Activated T-helper 1 cell treated with anti-CD3 and anti-CD28 coated beads, Interleukin-12 subunit alpha, Interleukin-12 subunit beta, Interleukin-2, Interleukin-4 antibody, amounts not matched to agents 30 ng/mL and 10 ng/mL and 1 ng/mL, durations not matched to agents 14 hours and 24 hours and 36 hours (primary cell): ENCODE measurements at places on chromosomes 2 and 18. TPM values are rescaled to one million over a fixed set of nuclear protein-coding genes. Genes with fewer than 3 reads are reported as not detected.
A peak's percentile ranks its signal among the peaks of the same experiment; 100 is the strongest.

DNA sequence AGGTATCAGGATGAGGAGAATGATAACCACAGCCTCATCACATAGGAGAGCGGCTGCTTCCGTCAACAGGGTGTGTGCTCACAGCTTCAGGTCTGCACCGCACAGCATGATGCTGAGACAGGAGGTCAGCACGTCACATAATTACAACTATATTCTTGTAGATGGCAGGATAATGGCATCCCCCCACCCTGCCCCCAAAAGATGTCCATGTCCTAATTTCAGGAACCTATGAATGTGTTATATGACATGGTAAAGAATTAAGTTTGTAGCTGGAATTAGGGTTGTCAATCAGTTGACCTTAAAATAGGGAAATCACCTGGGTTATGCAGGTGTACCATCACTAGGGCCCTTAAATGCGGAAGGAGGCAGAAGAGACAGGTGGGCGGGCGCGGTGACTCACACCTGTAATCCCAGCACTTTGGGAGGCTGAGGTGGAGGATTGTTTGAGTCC is 73.9 kb downstream of the ARL4C start:
- peak overlapping the region; percentile 65 for H3K4me3 ChIP-seq
- peak; percentile 60 for DNase-seq
- peak overlapping the region; percentile 83 for H3K27ac ChIP-seq
- no peaks in the 10 kb centered on the region for H3K27me3 ChIP-seq
- peaks cover 59% of the 10 kb centered on the region for H3K4me1 ChIP-seq
- peaks cover 10% of the 10 kb centered on the region for H3K36me3 ChIP-seq

ABCB11 gene
- total RNA-seq: 0.02 TPM in 1 of 2 replicates, not detected in the other

DNA sequence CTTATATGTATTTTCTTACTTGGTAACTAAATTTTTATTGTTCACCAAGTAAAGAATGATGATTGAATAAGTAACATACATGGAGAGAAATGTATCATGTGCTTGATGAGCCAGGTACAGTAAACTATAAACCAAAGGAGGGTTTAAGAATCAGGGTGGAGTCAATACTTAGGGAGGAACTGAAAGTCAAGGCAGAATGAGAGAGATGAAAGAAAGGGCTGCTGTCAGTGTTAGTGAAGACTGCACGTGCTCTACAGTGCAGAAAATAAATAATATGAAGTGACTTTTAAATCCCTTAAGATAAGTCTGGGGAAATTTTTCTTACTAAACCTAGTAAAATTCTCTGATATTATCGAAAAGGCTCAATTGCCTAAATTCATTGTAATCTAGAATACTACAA is 986.0 kb downstream of the DSC3 start:
- H3K27me3 ChIP-seq: no peaks in the 10 kb centered on the region
- no peak overlapping the region for H3K27ac ChIP-seq
- H3K36me3 ChIP-seq: no peaks in the 10 kb centered on the region
- DNase-seq: no peak

CABLES1 gene
- 3.1 and 3.2 TPM in 2 replicates for total RNA-seq

DNA sequence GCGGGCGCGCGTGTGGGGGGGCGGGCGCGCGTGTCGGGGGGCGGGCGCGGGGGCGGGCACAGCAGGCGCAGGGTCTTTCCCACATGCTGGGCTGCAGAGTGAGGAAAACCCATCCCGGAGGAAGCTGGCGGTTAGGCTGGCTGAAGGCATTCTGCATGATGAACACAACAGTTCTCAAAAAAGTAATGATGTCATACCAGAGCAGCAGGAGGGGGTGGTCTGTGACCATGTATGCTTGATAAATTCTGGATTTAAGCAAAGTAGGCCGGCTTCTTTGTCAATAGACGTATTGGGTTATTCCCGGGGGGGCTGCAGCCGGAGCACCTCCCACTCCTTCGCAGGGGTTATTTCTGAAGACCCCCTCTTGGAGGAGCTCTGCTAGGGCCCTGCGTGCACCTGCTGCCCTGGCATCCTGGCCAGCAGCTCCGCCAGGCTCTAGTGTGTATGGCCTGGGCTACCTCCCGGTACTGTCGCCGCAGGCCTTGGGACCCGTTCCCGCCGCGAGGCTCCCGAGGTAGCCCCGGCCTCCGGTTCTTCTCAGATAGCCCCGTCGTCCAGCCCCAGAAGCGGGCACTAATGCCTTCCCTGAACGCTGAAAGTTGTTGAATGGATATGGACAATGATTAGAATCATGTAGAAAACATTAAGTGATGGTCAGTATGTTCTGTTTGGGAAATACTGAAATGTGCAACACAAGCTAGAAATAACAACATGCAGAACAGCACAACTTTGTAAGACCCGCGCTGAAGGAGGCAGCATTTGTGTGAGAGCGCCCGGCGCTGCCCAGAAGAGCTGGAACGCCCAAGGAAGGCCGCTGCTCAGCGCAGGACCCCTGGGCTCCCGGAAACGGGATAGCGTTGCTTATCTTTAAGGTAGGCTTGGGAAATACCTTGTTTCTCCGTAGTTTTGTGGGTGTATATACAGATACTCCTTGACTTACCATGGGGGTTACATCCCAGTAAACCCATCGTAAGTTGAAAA is 101.4 kb upstream of the RAB6C start:
- peak overlapping the region; percentile 56 for H3K4me3 ChIP-seq
- no peak for DNase-seq
- H3K36me3 ChIP-seq: no peaks in the 10 kb centered on the region
- H3K27ac ChIP-seq: no peak overlapping the region
- peaks cover 9% of the 10 kb centered on the region for H3K4me1 ChIP-seq
- peaks cover 4% of the 10 kb centered on the region for H3K27me3 ChIP-seq

DNA sequence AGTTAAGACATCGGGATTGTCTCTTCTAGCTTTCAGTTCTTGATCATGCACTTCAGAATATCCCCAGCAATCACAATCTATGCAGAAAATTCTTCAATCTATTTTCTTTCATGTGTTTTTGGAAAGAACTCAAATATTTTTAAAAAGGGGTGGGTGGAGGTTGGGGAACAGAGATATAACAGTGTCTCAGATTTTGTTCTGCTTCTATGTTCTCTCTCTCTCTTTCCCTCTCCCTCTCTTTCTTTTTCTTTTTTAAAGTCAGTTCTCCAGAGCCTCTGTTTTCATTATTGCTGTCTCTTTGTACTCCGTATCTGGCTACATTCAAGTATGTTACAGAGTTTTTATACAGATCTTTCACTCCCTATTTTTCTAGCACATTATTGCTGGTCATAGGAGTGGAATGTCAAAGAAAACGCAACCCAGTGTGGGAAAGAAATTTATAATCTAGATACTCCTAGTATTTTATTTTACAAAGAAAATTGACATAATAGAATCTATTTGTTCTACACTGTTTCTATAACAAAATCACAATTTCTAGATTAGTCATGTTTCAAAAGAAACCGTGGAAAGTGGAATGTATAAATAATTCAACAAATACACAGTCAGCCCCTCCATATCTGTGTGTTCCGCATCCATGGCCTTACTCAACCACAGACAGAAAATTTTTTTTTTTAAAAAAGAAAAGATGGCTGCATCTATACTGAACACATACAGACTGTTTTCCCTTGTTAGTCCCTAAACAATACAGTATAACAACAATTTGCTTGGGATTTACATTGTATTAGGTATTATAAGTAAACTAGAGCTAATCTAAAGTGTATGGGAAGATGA is 11.2 kb upstream of the NEMP2 start:
- no peak overlapping the region for H3K27ac ChIP-seq
- H3K4me3 ChIP-seq: no peak overlapping the region
- H3K27me3 ChIP-seq: no peaks in the 10 kb centered on the region

ARHGAP28 gene
- total RNA-seq: not detected in 2 replicates

DNA sequence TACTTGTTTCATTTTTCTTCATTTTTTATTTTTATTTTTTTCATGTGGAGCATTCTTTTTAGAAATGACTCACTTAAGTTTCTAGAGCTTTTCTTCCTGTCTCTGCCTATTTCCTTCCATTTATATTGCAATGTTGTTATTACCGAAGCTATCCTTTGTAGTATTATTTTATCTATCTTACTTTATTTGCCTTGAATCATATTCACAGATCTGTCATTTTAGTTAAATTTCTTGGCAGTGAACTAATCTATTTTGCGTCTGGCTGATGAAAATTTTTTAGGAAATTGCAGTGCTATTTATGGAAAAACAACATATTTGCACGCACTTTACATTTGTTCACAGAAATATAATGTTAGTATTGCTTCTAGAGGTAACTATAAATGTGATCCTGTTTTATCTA is 956.9 kb upstream of the SLC39A10 start:
- no peaks in the 10 kb centered on the region for H3K27me3 ChIP-seq
- H3K36me3 ChIP-seq: no peaks in the 10 kb centered on the region
- H3K4me1 ChIP-seq: no peaks in the 10 kb centered on the region
- no peak overlapping the region for H3K4me3 ChIP-seq
- DNase-seq: no peak

DNA sequence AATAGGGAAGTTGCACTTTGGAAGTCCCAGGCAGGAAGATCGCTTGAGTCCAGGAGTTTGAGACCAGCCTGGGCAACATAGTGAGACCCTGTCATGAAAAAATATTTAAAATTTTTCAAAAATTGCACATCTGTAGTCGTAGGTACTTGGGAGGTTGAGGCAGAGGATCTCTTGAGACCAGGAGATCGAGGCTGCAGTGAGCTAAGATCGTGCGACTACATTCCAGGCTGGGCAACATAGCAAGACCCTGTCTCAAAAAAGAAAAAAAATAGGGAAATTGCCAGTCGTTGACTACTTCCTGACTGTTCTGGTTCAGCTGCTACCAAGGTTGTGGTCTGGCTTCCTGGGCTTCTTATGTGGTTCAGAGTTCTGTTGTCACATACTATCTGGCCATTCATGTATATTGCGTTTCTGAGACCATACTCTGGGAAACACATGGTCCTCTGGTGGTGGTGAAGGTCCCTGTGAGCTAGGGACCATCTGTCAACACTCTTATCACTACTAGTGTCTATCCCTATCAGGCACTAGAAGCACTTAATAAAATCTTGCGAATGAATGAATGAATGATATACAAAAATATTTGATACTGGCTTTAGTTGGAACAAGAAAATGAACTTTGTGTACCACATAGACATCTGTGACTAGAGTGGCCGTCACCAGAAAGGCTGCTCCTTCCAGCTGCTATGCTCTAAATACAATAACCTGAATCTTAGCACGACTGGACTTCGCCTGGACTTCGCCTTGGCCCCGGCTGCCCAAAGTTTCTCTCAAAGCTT is 861 bp upstream of the KLHL23 start:
- no peak overlapping the region for H3K27ac ChIP-seq
- no peaks in the 10 kb centered on the region for H3K36me3 ChIP-seq
- DNase-seq: no peak
- peaks cover 31% of the 10 kb centered on the region for H3K4me1 ChIP-seq
- H3K27me3 ChIP-seq: peaks cover 39% of the 10 kb centered on the region
- peak overlapping the region; percentile 85 for H3K4me3 ChIP-seq

- peaks cover 8% of the 10 kb centered on the region for H3K4me1 ChIP-seq
- no peak overlapping the region for H3K27ac ChIP-seq
- no peaks in the 10 kb centered on the region for H3K27me3 ChIP-seq
Measured at GRCh38 chr2:212912445-212913103, 238.8 kb downstream of the IKZF2 start.

DNA sequence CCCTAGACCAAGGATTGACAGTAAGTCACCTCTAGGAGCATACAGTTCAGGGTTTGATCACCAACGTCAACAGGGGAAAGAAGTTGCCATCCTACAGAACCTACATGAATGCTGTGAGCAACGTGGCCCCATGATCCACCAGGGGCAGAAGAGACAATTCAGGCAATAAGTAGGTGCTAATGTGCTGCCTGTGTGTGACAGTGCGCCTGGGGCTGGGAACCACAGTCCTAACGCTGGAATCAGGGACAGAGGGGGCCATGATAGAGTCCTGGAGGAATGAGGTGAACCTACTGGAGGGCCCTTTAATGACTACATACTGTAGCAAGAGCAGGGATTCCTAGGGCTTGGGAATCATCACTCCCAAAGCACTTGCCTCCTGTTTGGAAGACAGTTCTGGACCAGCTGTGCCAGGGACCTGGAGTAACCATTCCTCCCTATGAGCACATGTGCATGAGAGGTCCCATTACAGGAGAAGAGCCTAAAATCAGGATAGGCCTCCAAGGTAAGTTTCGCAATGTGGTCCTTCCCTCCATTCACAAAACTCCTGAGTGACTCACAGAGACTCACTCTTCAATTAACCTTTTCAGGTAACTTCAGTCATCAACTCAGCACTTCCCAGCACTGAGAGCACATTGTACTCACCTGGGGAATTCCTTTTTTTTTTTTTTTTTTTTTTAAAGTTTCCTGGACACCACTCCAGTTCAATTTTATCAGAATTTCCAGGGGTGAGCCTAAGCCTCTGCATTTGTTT is 214.0 kb downstream of the TMEM163 start:
- no peaks in the 10 kb centered on the region for H3K36me3 ChIP-seq
- no peaks in the 10 kb centered on the region for H3K4me1 ChIP-seq
- H3K27ac ChIP-seq: no peak overlapping the region
- no peak overlapping the region for H3K4me3 ChIP-seq

CENPA gene
- total RNA-seq: 16.6 and 19.7 TPM in 2 replicates

ALPG gene
- not detected in 2 replicates for total RNA-seq

DNA sequence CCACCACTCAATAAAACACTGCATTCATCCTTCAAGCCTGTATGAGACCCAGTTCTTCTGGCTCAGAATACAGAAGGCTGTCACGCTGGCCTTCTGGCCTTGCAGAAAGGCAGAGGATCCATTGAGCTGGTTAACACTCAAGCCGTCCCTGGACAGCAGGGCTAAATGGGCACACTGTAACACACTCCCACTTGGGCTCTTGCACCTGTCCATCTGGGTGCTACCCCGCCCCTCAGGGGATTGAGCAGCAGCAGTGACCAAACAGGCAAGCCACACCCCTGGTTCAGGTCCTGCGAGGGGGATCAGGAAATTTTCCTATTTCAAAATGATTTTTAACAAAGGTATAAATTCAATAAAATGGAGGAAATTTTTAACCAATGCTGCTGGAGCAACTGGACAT is 936.0 kb downstream of the CNTNAP5 start:
- H3K27me3 ChIP-seq: no peaks in the 10 kb centered on the region

- no peaks in the 10 kb centered on the region for H3K27me3 ChIP-seq
- peak overlapping the region; percentile 91 for H3K27ac ChIP-seq
- H3K36me3 ChIP-seq: peaks cover 22% of the 10 kb centered on the region
- peak; percentile 64 for DNase-seq
Measured at GRCh38 chr2:197205585-197206215, 104.9 kb downstream of the ANKRD44 start.

- no peak overlapping the region for H3K27ac ChIP-seq
- H3K4me3 ChIP-seq: no peak overlapping the region
- H3K4me1 ChIP-seq: no peaks in the 10 kb centered on the region
Measured at GRCh38 chr2:200438251-200438650, 71.6 kb downstream of the KCTD18 start.

TAF1B gene
- total RNA-seq: 23.3 and 25.1 TPM in 2 replicates

DNA sequence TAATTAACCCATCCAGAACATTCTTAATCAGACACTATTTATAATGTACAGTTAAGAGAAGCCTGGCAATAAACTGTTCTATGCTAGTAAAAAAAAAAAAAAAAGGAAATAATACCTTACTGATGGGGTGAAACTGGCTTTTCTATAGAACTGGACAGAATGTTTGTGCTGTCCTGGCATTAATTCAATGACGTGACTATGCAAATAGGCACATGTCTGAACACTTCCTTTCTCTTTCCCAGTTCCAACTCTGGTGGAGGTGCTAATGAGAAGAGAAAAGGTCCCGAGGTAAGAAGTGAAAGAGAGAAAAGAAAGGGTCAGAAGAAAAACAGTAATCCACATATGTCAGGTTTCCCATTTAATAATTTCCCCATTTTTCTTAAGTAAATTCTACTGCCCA is 508.4 kb downstream of the ZEB2 start:
- H3K4me3 ChIP-seq: no peak overlapping the region
- H3K36me3 ChIP-seq: peaks cover 3% of the 10 kb centered on the region
- H3K4me1 ChIP-seq: no peaks in the 10 kb centered on the region
- H3K27me3 ChIP-seq: no peaks in the 10 kb centered on the region
- DNase-seq: no peak
- no peak overlapping the region for H3K27ac ChIP-seq

MCFD2 gene
- 48.8 and 51.0 TPM in 2 replicates for total RNA-seq
